ENCODE measurements at places on chromosomes 3 and 15.

- DNase-seq: no peak
Measured at GRCh38 chr3:109241459-109242186, 74.7 kb downstream of the DPPA2 start.

GRCh38 chr15:47862402-47862801 lies 145.1 kb downstream of the SEMA6D start:
- no peak for DNase-seq

- peak; percentile 94 for DNase-seq
Measured at GRCh38 chr3:52983336-52983807, 62.5 kb downstream of the SFMBT1 start.

DNA sequence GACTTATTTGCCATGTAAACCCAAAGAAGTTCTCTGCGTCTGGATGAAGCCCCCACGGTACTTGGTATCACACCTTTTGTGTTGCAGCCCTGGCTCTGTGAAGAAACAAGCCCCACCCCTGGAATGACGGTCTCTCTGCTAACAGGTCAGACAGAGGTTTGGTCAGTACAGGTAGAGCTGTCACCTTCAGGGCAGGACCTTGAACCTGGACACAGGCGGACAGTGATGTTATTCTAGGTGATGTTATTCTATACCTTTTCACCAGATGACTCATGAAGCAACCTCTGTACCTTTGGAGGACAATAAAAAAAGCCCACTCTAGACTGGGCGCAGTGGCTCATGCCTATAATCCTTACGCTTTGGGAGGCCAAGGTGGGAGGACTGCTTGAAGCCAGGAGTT lies 11.0 kb upstream of the GMPPB start:
- no peak for DNase-seq

DNA sequence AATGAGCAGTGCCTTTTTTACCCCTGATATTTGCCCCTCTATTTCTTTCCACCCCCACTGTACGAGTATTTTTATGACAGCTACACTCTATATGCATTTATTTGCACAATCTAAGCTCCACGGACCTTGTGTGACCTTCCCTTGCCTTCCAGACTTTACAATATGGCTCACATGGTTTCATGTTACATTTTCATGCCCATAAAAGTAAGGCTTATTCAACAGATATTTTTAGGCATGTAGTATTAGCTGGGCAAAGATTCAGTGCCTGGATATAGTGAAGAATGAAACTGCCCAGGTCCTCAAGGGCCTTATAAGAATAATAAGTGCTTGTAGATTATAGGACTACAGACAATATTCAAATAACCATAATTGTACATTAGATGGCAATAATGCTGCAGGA lies 481.9 kb upstream of the CNTN4 start:
- no peak for DNase-seq

GRCh38 chr3:71587958-71588357 lies 4.4 kb upstream of the FOXP1 start:
- no peak for DNase-seq

GRCh38 chr3:79418855-79419621 lies 348.8 kb downstream of the ROBO1 start:
- no peak for DNase-seq

GRCh38 chr3:157752554-157752953 lies 249.3 kb upstream of the VEPH1 start:
- no peak for DNase-seq

DNA sequence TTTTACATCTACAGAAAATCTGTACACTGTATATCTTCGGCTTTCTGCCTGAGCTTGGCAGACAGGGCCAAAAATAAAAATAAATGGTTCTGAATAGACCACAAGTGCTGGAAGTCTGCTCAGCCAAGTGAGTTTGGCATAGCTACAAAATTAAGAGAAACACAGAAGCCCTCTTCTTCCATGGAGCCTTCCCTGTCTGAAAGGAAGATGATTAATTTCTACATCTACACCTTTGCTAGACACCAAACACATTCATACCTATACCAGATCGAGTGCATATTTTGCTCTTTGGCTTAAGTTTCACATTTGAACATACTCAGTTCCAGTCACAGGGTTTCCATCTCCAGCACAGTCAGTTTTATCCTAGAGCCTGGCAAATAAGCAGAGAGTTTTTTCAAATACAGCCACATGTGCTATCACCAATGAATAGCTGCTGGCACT lies 224.6 kb downstream of the GREM1 start:
- DNase-seq: no peak

DNA sequence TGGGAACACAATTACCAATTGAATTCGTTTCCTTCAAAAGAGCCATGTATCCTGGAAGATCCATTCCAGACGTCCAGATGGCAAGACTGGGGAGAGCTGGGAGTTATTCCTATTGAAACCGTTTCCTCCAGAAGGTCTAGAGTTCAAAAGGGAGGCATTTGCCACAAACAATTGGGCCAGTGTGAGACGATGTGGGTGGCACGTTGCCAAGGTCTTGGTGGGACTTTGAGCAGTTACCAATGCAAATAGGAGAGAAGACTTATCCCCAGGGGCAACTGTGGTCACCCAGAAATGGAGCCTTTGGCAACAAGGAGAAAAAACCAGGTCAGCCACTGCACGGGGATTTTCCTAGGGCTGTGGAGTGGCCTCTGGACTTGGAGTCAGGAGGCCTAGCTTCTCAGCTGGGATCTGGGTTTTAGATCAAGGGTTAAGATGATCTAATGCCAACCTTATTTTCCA lies 29.6 kb upstream of the TLE3 start:
- DNase-seq: no peak

- DNase-seq: no peak
Measured at GRCh38 chr3:155449613-155450267, 156.3 kb upstream of the STRIT1 start.

DNA sequence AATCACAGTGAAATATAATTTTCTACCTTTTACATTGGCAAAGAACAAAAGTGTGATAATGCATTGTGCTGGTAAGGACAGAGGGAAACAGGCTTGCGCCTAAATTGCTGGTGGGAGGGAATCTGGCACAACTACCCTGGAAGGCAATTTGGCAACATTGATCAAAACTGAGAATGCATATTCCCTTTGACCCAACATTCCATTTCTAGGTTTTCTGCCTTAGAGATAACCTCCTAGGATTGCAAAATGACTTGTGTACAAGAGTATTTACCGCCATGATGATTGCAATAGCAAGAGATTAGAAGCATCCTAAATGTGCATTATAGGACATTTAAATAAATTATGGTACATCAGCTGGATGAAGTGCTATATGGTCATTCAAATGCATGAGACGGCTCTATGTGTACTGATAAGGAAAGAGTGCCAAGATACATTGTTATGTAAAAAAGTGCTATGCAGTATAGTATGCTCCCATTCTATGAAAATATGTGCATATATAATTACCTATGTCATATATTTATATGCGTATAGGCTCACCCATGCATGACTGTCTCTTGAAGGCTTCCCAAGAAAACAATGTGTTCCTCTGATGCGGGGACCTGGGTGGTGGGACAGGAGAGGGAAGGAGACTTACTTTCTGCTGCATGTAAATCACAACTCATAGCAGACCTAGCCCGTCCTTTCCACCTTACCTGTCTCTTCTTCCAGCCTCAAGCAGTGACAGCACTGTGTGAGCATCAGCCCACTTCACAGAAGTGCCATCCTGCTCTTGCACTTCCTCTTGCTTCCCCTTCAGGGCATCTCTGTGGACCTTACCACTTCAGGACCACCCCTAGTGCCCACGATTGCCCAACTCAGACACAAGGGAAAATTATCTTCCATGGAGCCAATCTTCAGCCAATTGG lies 249.9 kb upstream of the TLE3 start:
- no peak for DNase-seq

DNA sequence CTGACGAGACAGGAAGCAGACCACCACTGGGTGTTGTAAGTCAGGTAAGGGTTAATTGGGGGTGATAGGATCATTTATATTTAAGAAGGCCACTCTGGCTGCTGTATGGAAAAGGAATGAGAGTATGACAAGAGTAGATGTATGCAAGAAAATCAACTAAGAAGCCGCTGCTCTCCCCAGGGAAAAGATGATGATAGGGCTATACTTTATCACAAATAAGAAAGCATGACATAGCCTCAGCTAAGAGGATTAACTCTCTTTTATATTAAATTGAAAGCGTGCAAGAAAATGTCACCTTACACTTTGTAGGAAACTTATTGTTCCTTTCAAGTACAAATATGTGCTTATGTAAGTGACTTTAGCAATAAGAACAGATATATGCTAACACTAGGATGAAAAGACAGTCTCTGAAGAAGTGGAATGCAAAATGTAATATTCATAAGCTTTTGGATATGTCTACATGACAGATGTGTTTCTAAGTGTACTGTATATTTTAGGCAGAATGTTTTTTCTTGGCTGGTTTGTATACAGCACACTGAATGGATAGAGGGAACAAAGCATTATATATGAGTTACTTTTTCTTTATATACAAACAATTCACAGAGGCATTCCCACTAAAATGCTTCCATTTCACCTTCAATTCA lies 8.7 kb upstream of the NDUFB4 start:
- DNase-seq: no peak

DNA sequence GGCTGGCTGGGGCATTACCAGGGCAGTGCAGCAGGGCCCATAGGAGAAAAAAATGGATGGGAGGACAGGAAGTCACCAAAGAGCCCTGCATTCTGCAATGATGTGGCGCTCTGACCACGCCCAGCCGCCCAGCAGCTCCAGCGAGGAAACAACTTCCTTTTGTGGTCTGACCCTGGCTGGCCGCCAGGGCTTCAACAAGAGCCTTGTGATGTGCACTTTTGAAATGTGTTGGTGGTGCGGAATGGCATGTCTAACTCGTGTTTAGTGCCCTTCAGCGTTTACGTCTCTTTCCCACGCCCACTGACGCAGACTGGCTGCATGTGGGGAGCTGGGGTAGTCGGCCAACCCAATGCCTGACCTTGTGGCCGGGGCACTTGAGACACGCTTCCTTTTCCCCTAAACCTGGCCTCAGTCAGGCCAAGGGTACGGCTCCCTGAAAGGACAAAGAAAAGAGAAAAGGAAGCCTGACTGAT lies 81.9 kb upstream of the CTNNB1 start:
- DNase-seq: peak; percentile 94

GRCh38 chr15:33980159-33980558 lies 11.9 kb downstream of the CHRM5 start:
- no peak for DNase-seq
